ENCODE measurements at places on chromosomes 7 and 10.

- no peak for DNase-seq
Measured at GRCh38 chr7:123417580-123417979, 116.8 kb downstream of the IQUB start.

GRCh38 chr10:5555021-5555510 lies 30.3 kb downstream of the CALML3 start:
- DNase-seq = no peak

GRCh38 chr7:25565949-25566348 lies 337.7 kb upstream of the NPVF start:
- DNase-seq = peak; percentile 53

DNA sequence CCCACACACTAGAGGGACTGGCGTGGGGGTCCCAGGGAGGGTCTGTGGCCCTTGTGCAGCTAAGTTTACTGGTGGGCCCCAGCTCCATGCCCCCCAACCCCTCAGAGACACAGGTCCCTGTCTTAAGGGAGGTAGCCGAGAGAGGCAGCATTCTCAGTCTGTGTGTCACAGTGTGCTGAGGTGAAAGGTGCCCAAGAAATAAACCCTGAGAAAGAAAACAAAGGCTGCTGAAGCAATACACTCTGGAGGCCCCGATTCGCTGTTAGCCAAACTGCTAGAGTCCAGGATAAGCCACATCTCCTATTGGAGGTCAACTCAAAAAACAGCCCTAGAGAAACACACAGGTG lies 28.6 kb upstream of the NDST2 start:
- DNase-seq = no peak

DNA sequence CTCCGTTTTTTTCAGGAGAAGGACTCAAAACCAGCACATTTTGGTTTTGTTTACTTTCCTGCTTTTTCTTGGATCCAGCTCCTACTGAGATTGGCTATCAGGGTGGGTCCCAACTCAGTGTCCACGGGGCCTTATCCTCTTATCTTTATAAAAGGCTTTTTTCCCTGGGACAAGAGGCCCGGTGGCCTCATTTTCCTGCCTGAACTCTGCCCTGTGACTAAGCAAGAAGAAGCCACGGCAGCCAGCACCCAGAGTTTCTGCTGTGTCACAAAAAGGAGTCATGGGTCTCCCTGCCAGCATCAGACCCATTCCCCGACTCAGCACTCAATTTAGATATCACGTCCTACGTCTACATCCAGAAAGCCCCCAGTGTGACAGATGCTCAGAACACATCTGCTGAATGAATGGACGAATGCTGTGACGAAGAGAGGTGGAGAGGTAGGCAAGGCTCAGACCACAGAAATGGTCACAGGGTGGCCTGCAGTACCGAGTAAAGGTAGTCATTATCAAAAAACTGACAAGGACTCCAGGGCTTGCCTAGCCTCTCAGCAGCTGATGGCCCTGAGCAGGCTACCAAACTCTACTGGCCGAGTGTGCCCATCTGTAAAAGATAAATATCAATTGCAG lies 16.7 kb downstream of the DLG5 start:
- no peak for DNase-seq

DNA sequence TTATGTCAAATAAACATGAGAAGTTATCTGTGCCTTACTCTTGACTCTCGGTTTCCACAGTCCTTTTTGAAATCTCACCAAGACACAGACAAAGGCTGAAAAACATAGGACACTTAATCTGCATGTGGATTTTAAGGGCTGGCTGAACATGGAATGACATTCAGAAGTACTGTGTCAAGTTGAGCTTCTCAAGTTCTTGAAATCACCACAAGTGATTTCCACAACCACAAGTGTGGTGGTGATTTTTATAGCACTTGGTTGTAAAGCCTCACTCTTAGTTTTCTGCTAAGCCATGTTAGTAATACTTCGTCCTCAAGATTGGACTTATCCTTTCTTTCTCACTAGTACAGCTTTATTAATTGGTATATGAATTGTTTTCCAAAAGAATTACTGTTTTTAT lies 29.6 kb downstream of the FOXP2 start:
- no peak for DNase-seq

DNA sequence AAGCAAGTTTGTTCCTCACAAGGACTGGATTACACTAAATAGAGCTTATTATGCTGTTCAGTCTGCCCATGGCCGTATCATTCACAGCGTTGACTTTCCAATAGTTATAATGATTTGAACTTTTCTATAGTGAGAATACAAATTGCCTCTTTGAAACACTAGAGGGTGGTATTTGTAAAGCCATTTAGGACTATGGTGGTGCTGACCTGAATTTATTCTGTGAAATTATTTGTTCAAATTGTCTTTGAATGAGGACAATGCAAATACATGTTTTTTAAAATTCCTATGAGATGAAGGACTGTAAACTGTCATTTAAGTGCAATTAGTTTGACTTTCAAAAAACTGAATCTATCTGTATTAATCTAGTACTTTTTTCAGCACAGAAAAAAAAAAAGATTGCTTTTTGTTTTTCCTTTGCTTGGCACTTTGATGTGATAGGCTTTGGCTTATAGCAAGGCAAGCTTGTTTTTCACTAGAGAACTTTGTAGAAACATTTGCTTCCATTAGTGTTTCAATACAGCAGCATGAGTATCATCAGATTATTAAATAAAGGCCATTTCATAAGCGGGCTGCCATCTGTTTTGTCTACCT lies 122.7 kb upstream of the TMEM229A start:
- DNase-seq = no peak

DNA sequence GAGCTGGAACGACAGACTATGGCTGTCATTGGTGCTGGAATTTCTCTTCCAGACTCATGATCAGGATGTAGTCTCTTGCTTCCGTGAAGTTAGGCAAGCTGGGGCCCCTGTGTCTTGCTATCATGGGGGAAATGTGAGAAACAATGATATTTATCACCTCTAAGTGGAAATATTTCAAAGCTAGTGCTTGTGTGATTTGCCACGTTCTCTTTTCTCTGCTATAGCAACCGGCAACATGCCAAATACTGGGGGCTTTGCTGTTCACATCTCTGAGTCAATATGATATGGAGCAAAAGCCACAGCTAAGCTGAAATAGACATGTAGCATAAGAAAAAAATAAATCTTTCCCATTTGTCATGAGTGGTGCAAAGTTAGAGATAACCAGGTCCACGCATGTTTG lies 668.2 kb upstream of the IGFBP3 start:
- DNase-seq = no peak

- DNase-seq = no peak
Measured at GRCh38 chr10:132973903-132974241, 31.5 kb upstream of the CFAP46 start.

DNA sequence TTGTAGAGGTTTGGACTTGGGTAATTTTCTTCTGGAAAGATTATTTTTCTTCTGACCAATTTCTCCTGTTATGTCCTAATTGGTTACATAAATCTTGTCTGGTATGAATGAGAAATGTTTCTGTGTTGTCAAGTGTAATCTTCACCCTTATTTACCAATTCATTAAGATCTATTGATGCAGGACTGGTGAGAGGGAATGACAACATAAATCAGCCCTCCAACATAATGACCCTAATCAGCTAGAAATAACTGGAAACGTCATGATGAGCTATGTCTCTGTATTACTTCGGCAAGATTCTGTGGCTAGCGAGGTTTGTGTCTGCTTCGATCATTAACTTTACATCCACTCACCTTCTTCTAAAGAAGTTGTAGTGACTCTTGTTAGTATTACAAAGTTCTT lies 3.5 kb downstream of the FOXP2 start:
- no peak for DNase-seq

DNA sequence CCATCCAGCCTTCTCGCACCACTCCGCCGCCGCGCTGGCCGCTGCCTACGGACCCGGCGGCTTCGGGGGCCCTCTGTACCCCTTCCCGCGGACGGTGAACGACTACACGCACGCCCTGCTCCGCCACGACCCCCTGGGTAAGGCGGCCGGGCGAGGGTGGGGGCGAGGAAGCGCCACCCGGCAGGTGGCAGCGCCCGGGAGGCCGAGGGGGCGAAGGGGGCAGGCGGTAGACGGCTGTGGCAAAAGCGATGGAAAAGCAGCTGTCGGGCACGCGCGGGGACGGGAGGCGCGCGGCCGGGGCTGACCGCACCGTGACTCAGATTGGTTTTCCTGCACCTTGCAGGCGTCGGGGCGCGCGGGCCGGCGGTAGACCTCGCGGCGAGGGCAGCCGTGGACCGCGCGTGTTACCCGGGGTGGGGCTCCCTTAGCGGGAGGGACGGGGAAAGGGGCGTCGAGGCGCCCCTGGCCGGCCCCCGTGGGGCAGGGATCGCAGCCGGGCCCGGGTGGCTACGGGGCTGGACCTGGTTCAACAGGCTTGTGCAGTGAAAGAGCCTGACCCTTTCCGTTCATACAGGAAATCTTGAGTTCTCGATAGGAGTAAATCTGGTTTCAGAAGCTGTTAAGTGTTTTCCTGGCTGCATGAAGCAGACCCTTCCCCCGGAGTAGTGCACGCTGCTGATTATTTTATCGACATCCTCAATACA lies 608 bp downstream of the HHEX start:
- DNase-seq = peak; percentile 61

DNA sequence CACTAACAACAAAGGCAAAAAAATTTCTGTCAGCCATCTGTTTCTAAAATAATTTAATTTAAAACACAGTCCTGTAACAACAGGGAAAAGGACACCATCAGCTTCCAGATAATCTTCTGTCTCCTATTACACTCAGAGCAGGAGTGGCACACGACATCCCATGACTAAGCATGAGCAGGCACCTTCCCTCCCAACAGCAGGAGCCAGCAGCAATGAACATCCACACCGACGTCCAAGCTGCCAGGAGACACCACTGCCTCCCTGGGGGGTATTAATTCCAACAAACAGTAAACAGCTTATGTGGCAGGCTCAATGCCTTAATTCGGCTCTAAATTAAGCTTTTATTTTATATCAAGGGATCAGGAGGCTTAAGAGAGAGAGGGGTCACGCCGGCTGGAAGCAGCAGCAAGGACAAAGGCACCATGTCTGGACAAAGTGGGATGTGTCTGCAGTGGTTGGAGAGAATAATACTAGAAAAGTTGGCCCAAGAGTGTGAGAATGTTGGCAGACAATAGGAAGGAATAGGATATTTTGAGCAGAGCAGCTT lies 45.7 kb downstream of the KIAA1549 start:
- no peak for DNase-seq

DNA sequence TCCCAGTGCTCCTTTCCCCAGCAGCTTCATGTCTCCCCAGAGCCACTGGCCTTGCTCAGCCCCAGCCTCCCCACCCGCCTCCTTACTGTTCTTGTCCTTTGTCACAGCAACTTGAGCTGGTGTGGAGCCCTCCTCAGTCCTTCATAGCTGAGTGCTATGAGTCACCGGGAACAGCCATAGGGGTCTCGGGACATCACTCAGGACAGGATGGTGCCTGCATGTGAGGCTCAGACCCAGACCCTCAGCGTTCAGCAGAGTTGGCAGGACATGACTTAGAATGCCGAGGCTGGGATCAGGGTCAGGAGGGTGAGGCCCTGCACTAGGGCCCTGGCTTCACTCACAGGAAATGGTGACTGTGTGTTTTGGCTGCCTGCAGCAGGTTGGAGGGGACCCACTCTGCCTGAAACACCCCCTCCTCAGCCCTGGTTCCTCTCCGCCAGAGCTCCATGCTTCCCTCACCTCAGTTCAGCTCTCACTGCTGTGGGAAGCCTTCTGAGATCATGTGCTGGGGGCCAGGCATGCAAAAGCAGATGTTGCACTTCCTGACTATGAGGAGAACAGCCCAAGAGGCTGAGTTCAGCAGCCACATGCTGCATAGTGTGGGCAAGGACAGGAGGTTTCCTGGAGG lies 40.7 kb upstream of the GJD4 start:
- no peak for DNase-seq

GRCh38 chr10:102673819-102674511 lies 29.7 kb downstream of the TRIM8 start:
- DNase-seq = no peak

- DNase-seq = no peak
Measured at GRCh38 chr7:17307000-17307399, 8.5 kb downstream of the AHR start.

DNA sequence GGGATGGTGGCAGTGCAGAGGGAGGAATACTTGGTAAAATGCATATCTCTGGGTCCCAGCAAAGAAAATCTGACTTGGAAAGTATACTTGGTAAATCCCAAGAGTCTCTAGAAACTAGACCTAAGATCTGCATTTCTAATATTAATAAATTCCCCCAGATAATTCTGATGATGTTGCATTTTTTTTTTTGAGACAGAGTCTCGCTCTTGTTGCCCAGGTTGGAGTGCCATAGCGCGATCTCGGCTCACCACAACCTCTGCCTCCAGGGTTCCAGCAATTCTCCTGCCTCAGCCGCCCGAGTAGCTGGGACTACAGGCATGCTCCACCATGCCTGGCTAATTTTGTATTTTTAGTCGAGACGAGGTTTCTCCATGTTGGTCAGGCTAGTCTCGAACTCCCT lies 97.9 kb upstream of the ANK3 start:
- no peak for DNase-seq

DNA sequence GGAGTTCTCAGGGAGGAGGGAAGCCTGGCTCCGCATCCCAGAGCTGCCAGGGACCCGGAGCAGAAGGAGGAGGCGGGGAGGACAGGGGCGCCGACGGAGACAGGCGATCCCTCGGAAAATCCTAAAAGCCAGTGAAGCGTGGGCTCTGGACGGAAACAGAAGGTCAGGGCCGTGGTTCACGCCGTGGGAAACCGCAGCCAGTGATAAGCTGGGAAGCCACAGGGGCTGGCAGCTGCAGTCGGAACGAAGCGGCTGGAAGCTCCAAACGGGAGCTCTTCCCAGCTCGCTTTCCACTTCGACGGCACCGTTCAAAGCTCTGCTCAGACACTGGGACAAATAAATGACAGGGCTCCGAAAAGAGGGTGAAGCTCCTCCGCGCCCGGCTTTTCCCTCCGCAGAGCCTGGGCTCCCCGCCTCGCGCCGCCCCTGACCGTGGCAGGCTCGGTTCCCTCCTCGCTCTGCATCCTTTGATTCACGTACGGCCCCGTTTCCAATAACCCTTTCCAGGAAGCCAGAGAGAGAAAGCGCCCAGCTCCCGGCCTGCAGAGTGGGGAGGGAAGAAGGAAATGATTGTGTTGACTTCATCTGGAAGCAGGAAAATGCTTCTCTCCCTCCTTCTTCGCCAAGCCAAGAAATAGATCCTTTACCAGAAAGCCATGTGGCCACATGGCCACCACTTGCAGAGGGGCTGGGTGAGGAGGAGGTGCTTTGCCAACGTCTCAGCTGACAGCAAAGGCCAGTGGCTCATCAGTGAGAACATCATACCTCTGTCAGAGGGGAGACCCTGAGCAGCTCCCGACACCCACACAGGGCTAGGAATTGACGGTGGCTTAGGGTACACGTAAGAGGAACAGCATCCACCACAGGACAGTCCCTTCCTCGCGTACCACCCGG lies 57.4 kb downstream of the ADRB1 start:
- no peak for DNase-seq
